ENCODE measurements at places on chromosomes 6 and 20.
A peak's percentile ranks its signal among the peaks of the same experiment; 100 is the strongest.

DNA sequence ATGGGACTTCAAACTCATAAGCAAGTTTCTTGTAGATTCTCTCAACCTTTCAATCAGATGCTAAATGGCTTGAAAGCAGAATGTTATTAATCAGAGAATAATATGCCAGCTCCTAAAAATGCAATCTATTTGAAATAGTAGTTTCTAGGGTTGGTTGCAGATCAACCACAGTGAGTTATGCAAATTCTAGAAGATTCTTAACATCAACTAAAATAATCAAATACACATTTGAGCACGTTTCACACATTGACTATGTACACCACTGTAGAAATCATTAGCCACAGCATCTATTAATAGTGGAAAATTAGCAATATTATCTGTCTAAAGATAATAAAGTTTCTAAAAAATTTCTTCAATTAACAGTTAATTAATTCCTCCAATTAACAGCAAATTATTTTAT, 141.9 kb upstream of the GJE1 start:
- no peak for DNase-seq

DNA sequence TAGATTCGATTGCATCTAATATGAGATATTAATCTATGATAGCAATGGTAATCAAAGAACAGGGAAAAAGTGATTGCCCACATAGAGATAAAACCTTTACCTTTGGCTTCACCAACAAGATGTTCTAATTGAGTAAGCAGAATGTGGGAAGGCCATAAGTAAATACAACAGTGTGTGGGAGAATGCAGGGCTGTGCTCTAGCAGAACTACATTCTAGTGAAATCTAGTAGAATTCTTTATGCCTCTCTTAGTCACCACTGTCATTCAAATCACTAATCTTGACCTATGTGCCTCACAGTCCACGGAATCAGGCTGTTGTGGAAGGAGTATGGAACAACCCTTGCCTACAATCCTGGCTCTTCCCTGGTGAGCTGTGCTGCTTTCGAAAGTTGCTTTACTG, 30.4 kb upstream of the MCM9 start:
- no peak for DNase-seq

- DNase-seq = no peak
These were observed 379.9 kb downstream of the SAMD5 start for GRCh38 chr6:147888374-147888773.

DNA sequence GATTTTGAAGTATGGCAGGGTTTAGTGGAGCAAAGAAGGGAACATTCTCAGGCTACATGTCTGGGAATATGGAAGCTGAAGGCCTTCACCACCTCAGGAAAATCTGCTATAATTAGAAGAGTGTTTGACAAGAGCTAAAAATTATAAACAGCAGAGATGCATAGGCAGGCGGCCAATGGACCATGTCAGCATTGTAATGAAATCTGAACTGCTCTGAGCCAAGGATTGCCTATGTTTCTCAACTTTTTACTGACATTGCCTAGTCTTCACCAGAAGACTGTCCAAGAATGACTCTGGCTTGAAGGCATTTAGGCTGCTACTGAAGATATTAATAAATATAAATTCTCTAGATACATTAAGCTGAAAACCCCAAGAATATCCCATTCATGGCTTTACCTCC, 84.1 kb downstream of the C6orf52 start:
- no peak for DNase-seq

DNA sequence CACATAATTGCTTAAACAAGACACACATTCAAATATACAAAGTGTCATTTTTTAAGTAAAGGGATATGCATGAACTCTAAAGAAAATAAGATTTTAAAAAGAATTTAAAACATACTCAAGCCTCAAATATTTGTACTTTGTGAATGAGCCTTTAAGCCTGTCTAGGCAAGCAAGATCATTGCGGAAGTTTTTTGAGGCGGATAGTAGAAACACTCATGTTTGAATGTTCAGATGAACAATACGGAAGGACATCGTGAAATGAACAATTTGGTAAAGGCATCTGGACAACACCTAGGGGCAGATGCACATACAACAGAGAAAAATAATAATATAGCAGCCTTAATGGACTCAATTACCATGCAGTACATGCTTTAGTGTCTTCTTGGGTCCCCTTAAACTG, 928.9 kb downstream of the TFAP2A start:
- no peak for DNase-seq

DNA sequence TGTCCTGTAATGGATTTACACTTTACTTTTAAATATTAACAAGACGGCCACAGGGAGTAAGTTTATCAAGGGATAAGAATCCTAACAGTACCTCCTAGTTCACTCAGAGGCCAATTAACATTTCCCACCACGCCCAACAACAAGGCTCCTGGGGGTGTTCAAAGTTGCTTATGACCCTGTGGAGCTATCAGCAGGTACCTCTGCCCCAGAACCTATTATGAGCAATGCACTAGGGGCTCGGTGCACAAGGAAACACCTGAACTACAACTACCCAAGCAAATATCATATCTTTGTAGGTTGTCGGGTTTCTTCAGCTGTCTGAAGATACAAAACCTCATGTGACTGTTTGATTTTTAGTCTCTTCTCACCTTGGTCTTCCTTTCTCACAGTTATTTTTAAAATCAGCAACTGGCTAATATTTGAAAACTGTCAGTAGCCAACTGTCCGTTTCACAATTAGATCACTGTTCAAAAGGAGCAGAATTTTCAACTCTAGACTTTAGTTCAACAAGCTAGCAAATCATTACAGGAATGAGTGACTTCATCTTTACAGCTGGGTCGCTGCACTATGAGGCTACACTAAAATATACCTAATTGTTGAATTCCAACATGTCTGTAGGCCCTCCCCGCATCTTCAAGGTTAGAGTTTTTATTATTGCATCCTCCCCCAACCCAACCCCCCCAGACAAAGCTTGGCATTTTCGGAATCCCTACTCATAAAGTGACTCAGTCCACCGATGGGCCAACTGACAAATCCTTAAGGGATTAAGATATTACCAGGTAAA, 38.1 kb downstream of the B4GALT5 start:
- DNase-seq = no peak

DNA sequence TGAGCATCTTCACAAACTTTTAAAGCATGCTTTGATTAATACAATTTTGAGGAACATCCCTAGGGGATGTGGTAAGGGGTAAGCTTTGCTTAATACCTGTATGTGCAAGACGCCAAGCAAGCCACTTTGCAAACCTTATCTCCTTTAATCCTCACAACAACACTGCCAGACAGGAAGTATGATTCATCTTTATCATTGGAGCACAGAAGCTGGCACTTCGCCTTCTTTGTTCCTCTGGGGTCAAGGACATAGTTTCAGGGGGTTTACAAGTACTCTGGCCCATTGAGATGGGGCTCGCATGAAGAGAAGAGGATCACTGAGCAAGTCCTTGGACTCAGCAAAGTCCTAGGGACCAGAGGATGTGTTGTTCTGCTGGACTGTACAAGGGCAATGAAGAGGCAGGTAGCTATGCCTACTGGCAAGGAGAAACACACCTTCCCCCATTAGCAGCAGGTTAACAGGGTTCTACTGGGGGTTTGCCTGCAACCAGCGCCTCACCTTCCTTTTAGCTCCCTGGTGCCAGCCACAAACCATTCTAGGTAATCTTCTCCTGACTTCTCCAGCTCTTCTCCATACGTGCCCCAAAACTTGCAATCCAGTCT, 8.8 kb downstream of the TMEM244 start:
- DNase-seq = no peak

GRCh38 chr20:57703013-57703412, 6.8 kb downstream of the PMEPA1 start:
- DNase-seq = no peak

DNA sequence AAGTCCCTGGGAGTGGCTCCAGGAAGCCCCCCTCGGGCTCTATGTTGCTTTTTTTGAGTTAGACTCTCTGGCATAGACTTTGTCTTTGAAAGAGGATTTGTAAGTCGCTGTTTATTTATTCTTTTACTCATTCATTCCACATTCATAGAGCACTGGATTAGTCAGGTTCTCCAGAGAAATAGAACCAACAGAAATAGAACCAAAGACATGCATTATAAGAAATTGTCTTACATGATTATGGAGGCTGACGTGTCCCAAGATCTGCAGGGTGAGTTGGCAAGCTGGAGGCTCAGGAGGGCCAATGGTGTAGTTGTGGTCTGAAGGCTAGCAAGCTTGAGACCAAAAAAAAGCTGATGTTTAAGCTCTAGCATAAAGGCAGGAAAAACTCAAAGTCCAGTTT, 98.3 kb upstream of the CHD6 start:
- DNase-seq = no peak

GRCh38 chr20:24095756-24096155, 107.2 kb upstream of the GGTLC1 start:
- no peak for DNase-seq

GRCh38 chr20:34705397-34706301, 1.5 kb downstream of the TP53INP2 start:
- no peak for DNase-seq

GRCh38 chr6:29553268-29554057, 6.1 kb downstream of the UBD start:
- DNase-seq = no peak

GRCh38 chr6:149701714-149702113, 16.2 kb downstream of the LATS1 start:
- no peak for DNase-seq

GRCh38 chr6:166411721-166412151, 29.0 kb upstream of the MPC1 start:
- DNase-seq = no peak

DNA sequence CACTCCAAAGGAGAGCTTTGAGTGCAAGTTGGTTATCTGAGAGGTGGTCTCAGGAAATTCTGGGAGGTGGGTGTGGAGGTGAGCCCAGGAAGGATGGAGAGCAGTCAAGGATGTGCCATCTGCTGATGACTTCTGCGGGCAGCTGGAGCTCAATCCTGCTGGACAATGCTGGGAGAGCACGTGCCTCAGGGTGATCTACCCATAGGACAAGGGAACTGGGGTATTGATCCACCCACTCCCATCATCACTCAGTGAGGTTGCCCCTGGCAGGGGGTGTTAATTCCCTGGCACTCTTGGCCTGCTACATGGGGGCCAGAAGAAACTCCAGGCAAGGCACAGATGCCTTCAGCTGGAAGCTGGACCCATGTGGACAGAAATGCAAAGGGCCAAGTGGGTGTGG, 7.1 kb upstream of the ZBP1 start:
- no peak for DNase-seq

DNA sequence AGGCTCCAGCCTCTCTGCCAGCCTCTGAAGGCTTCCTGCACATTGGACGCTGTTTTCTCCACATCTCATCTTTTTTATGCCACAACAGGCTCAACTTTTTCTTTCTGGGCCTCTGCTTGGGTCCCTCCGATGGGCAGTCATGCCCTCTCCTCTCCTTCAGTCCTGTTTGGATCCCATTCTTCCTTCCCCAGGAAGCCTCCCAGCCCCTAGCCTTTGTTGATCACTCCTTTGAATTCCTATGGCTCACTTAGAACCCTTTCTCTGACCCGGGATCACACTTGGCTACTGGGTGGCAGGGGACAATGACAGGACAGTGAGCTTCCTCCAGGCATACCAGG, 4.5 kb downstream of the SLA2 start:
- no peak for DNase-seq

DNA sequence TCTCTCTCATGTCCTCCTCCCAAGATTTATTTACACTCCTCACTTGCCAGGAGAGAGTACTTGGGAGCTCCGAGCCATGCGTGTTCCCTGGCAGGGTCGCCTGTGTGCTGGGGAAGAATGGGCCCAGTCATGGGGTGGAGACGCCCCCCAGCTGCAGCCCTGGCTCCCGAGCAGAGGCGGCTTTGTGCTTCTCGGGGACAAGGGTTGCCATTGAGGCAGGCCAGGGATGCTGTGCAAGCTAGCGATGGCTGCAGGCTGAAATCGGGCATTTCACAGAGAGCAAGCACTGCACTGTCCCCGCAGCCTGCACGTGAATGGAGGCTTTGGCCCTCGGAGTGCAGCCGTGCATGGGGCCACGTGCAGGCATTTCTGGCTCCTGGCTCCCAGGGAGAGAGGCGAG, 23.8 kb downstream of the PHACTR3 start:
- DNase-seq = no peak

GRCh38 chr6:34315780-34316179, 67.0 kb upstream of the SMIM29 start:
- no peak for DNase-seq

GRCh38 chr6:14664112-14664601, 546.6 kb downstream of the CD83 start:
- no peak for DNase-seq

GRCh38 chr20:34112600-34113101, 608 bp upstream of the EIF2S2 start:
- DNase-seq = no peak

- no peak for DNase-seq
These were observed 114.9 kb upstream of the ATXN1 start for GRCh38 chr6:16876201-16876600.

- DNase-seq = no peak
These were observed 119.7 kb downstream of the ADGRG6 start for GRCh38 chr6:142421285-142422117.

GRCh38 chr20:8393381-8393780, 261.3 kb downstream of the PLCB1 start:
- no peak for DNase-seq

DNA sequence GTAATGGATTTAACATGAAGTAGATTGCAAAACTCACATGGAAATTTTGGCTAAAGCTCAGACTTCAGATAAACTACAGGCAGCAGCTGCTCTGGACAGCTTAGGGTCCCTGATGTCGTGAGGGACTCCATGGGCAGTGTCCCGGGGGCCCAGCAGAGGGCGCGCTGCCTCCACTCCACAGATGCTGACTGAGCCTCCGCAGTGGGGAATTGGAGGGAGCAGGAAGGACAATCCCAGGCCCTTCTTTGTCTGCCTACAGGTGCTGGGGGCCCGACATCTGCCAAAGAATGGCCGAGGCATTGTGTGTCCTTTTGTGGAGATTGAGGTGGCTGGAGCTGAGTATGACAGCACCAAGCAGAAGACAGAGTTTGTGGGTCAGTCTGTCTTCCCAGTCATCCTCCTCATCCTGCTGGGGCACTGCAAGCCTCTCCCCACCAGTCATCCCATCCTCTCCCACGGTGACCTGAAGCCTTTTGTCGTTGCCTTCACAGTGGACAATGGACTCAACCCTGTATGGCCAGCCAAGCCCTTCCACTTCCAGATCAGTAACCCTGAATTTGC, 35.9 kb downstream of the PLCG1 start:
- peak; percentile 91 for DNase-seq

Measured in ascending aorta (tissue), 2 donors.